Lower lobe of right lung (tissue), 2 donors: ENCODE measurements at places on chromosomes 4 and X. TPM values are rescaled to one million over a fixed set of nuclear protein-coding genes. Genes with fewer than 3 reads are reported as not detected.

Gene SPP1
- 8.0 TPM for total RNA-seq

DNA sequence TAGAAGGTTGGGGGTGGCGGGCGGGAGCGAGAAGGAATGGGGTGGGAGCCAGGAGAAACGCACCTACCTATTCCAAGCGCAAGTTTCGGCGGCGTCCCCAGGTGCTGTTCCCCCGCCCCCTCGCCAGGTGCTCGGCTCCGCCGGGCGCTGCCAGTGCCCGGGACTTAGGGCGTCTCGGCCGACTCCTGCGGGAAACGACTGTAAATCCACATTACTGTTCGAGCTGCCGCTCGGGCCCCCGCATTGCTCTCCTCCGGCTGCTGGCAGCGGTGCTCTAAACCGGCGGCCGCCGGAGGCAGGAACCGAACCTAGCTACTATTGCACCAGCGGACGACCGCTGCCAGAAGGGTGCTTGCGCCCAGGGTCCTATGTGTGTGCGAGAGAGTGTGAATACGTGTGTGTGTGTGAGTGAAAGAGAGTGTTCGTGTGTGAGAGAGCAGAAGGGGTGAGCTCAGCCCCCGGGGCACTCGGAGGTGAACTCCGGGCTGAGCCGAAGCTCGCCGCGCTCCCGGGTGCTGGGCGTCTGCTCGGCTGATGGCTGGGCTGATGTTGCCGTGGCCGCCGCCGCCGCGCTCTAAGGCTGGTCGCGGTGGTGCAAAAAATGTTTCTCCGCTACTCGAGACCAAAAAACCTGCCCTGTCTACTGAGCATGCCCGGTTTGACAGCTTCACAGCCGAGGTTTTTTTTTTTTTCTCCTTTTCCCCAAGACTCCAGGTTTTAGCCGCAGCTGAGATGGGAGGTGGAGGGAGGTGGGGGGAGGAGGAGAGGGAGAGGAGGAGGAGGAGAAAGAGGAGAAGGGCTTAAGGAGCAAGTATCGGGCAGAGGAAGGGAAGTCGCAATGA, 115.7 kb upstream of the TEX13C start:
- peak overlapping the region; percentile 42 for H3K4me3 ChIP-seq
- peak; percentile 41 for DNase-seq
- no peak overlapping the region for H3K27ac ChIP-seq
- H3K27me3 ChIP-seq, result peaks cover 13% of the 10 kb centered on the region
- H3K36me3 ChIP-seq, result no peaks in the 10 kb centered on the region
- no peaks in the 10 kb centered on the region for H3K4me1 ChIP-seq

DNA sequence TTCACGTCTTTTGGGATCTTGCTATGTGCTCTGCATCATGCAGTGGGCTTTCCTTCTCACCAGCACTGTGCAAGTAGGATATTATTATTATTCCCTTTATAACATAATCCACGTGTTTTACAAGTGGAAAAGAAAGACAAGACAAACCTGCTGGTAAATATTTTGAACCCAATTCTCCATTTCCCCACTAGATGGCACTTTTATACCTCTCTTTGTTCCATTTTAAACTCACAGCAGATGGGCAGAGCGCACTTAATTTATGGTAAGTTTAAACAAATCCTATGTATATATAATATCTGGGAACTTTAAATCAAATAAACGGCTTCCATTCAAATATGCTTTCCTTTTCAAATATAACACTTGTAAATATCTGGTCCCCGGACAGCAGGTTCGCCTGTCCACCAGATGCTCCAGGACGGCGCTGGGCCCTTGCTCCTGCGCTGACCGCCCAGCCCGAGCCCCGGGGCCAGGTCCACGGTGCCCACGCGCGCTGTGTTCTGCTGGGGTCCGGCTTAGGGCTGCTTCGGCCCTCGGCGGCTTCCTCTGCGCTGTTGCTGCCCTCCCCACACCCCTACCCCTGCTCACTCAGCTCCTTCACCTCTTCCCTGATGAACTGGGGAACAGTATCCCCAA, 31.1 kb downstream of the F11 start:
- peaks cover 17% of the 10 kb centered on the region for H3K27me3 ChIP-seq
- H3K4me3 ChIP-seq, result no peak overlapping the region
- no peaks in the 10 kb centered on the region for H3K4me1 ChIP-seq
- no peak overlapping the region for H3K27ac ChIP-seq
- DNase-seq, result no peak
- H3K36me3 ChIP-seq, result no peaks in the 10 kb centered on the region

DNA sequence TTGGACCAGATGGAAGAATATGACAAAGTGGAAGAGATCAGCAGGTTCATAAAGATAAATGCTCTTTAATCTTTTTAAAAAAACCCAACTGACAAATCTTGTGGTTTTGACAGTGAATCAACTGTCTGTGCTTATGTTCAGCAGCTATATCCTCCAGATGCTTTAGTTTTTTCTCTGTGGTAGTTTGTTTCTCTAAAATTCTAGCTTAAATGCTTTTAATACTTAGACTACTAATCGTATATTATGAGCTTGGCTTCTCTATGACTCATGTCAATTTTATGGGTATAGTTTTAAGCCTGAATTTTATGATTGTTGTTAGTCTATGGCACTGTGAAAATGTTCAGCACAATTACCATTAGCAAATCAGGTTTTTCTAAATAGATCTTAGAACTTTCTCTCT, 12.9 kb downstream of the HHIP start:
- no peaks in the 10 kb centered on the region for H3K36me3 ChIP-seq
- H3K27ac ChIP-seq, result no peak overlapping the region
- DNase-seq, result no peak
- no peak overlapping the region for H3K4me3 ChIP-seq

DNA sequence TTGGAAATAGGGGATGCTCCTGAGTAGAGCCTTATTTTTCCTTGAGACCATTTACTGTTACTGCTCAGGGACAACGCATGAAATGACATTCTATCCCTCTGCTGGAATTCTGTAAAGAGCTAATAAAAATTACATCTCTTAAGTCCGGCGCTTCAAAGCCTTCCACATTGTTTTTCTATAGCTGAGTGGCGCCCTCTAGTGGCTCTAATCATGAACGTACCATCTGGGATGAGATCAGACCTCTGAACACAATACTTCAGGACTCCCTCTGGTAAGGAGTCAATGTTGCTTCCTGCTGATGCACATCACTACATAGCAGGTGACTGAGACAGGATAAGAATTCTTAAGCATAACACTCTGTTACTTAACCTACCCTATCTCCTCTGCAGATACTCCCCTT, 6.0 kb downstream of the HMGN5 start:
- H3K36me3 ChIP-seq, result no peaks in the 10 kb centered on the region
- DNase-seq, result no peak
- no peak overlapping the region for H3K27ac ChIP-seq

DNA sequence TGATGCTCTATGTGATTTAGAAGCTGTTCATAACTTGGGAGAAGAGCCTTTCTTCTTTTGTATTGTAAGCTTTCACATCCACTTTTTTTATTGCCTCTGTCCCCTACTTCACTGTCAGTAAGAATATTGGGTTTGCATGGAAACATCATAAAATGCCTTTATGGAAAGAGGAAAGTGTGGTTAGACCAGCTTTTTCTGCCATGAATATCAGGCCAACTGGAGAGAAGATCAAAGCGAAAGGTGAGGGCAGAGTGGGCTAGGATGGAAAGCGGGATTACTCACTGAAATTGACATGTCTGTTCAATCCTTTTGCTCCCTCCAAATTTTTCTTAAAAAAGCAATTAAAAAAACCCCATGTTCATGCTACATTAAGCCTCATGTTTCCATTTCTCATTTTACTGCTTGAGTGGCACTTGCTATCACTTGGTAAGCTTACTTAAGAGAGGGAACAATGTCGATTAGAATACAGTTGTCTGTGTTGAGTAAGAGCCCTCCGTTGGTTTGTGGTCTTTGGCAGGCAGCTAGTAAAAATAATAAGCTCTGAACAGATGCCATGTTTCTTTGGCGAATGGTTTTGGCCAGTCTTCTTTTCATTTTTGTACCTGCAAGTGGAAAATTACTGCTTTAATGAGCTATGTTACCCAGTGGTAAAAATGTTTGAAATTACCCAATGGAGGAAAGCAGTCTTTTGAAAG, 35.9 kb downstream of the SUPT20HL1 start:
- H3K27me3 ChIP-seq, result no peaks in the 10 kb centered on the region
- no peak for DNase-seq
- no peak overlapping the region for H3K4me3 ChIP-seq
- no peaks in the 10 kb centered on the region for H3K36me3 ChIP-seq
- H3K27ac ChIP-seq, result no peak overlapping the region
- H3K4me1 ChIP-seq, result no peaks in the 10 kb centered on the region

Gene LUZP4
- not detected for total RNA-seq
